Thoracic aorta (tissue), 2 donors: ENCODE measurements at places on chromosomes 5 and 9. TPM values are rescaled to one million over a fixed set of nuclear protein-coding genes. Genes with fewer than 3 reads are reported as not detected.

DNA sequence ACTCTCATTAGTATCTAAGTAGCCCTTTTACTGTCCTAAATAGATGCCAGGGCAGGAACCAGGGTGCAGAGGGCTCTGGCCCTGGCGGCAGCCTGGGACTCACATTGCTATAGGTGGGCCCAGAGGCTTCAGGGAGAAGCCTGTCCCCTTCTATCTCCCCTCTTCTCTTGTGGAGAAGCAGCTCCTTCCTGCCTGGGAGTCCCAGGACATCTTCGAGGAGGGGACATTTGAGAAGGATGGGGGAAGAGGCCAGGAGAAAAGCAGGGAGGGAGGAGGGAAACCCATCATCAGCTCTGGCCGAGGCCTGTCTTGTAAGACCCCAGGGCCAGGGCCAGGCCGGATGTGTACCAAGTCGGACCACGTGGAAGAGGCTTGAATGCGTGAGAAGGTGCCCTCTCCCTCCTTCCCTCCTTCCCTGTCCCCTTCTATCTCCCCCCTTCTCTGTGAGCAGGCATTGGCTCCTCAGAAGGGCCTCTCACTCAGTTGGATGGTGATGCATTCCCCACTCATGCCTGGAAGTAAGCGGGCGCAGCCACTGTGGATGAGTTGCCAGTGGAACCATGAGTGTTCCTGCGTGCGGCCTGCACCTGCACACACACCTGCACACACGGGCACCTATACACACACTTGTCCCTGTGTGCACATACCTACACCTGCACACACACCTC lies 20.7 kb upstream of the LPCAT1 start:
- DNase-seq: no peak

- no peak for DNase-seq
Measured at GRCh38 chr5:107486489-107486888, 184.2 kb downstream of the EFNA5 start.

DNA sequence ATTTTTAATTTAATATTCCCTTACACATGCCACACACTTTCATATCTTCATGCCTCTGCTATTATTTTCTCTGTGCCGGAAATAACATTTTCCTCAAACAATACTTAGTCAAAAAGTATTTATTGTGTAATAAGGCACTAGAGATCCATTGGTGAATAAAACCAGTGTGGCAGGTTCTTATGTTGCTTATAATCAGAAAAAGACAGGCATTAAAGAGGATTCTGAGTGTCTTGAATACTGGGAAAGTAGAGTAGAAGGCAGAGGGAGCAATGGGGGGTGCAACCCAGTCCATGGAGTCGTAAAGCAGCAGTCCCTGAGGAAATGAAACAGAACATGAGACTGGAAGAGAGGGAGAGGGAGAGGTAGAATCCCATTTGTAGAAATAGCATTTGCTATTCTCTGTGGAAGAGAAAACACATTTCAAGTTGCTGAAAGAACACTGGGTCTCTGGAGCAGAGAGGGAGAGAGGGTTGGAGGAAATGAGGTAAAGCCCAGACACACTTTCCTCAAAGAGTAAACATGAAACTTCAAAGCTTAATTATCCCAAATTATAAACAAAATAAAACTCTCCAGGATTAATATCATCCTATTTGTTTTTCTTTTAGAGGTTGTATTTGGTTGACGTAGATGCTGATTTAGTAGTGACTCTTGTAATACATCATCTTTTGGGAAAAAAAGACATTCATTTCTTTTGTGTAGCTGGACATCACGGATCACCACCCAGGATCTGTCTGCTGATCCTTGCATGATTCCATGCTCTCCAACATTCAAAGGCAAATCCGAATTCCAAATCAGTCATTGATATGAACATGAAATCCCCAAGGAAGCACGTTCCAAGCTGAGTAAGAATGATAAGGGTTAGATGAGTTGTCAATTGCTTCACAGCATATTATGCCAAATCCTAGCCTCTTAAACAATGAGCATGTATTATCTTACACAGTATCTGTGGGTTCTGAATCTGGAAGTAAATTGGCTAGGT lies 37.4 kb upstream of the GRAMD2B start:
- DNase-seq: no peak

GRCh38 chr5:119339965-119340364 lies 15.9 kb upstream of the TNFAIP8 start:
- no peak for DNase-seq

DNA sequence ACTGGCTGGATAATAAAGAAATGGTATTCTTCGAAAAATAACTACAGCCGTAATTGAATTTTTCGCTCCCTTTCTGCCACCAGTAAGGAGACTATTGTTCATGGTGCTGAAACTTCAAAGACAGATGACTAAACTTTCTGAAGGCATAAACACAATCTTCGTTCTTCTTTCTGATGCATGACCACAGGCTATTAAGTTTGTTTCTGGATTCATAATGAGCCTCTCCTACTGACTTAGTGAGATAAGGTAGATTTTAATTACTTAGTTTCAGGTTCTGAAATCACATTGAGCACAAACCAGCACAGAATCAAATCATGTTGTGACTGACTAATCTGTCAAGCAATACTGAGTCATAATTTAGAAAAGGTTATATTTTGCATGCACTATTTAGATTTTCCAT lies 441.8 kb upstream of the CCNG1 start:
- DNase-seq: no peak

DNA sequence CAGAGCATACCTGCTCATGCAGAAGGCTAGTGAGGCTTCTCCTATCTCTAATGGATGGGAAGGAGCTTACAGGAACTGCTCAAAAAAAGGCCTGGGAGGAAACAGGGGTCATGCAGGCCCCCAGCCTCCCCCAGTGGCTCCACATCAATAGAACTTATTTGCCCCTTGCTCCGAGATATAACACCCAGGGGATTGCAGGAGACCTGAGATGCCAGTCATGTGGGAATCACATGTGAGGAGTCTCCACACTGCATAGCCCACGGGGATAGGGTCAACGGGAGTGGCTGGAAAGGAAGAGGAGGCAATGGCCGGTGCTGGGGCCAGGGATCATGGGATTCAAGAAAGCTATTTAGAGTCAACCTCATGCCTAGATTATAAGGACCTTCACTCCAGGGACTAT lies 76.2 kb downstream of the NRG2 start:
- no peak for DNase-seq

GRCh38 chr5:1547655-1548054 lies 23.9 kb upstream of the LPCAT1 start:
- DNase-seq: no peak

The HNRNPH1 gene
- total RNA-seq: 442 TPM

- DNase-seq: no peak
Measured at GRCh38 chr5:161084115-161084514, 232.1 kb upstream of the ATP10B start.

DNA sequence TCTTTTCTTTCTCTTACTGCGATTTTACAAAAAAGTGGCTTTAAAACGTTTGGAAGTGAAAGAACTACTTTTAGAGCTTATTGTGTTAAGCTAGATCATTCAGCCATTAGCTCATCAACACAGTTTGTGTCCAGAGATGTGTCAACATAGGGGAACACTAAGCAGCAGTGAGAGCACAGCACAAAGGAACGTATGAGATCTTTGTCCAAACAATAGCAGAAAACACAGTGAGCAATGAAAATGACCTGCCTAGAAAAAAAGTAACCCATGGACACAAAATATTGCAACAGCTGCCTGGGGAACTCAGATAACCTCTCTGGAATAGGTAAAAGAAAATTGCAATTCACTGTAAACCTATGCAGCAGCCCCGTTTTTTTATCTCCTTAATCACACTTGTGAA lies 372.5 kb downstream of the ARHGEF28 start:
- no peak for DNase-seq

GRCh38 chr5:177154003-177154643 lies 20.6 kb downstream of the NSD1 start:
- no peak for DNase-seq

The CXCL14 gene
- 27.5 TPM for total RNA-seq

DNA sequence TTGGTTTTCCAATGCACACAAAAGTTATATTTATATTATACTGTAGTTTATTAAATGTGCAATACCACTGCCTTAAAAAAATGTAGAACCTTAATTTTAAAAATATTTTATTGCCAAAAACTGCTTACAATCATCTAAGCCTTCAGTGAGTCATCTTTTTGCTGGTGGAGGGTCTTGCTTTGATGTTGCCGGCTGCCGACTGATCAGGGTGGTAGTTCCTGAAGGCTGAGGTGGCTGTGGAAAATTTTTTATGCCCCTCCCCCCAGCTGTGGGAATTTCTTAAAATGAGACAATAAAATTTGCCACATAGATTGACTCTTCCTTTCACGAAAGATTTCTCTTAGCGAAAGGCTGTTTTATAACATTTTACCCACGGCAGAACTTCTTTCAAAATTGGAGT lies 75.9 kb upstream of the SLC25A51 start:
- DNase-seq: no peak

DNA sequence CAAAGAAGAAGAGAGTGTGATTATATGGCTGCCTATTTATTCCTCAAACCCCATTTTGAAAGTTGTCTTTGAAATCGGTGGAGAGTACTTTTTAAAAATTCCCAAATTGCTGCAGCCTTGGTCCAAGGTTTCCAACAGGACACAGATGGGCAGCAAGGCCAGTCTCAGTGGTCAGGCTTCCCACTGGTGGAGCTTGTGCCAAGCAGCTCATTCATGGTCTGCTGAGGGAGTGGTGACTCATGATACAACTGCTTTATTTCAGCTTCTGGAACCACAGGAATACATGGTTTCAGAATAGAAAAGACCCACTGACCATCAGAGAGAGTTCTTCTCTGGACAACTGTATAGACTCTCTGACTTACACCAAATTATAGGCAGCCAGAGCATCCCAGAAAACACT lies 673.1 kb upstream of the KLF4 start:
- DNase-seq: no peak

The ASB6 gene
- 31.0 TPM for total RNA-seq

DNA sequence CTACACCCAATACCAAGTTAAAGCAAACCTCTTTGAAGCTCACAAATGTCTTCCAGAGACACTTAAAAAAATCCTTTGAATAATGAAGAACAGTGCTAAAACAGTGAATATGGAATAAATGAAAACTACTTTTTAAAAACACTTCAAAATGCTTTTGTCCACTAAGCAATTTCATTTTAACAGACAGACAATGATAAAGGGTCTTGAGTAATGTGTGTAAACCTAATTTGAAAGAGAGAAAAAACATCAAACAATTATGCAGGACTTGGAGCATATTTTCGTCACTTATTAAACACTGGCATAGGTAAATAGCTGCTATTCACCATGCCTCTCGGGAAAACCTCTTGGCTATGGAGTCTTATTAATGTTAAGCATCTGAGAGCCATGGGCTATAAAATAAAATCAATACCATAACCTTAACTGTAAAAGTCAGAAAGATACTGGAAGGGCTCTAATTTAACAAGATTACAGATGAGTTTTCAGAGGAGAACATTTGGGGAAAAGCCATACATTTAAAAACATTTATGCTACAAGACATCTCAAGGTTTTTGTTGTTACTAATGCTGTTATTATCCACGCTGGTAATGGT lies 177.8 kb downstream of the NFIB start:
- no peak for DNase-seq

The RPP25L gene
- 8.7 TPM for total RNA-seq

GRCh38 chr9:96565671-96566497 lies 53.8 kb downstream of the CDC14B start:
- no peak for DNase-seq

DNA sequence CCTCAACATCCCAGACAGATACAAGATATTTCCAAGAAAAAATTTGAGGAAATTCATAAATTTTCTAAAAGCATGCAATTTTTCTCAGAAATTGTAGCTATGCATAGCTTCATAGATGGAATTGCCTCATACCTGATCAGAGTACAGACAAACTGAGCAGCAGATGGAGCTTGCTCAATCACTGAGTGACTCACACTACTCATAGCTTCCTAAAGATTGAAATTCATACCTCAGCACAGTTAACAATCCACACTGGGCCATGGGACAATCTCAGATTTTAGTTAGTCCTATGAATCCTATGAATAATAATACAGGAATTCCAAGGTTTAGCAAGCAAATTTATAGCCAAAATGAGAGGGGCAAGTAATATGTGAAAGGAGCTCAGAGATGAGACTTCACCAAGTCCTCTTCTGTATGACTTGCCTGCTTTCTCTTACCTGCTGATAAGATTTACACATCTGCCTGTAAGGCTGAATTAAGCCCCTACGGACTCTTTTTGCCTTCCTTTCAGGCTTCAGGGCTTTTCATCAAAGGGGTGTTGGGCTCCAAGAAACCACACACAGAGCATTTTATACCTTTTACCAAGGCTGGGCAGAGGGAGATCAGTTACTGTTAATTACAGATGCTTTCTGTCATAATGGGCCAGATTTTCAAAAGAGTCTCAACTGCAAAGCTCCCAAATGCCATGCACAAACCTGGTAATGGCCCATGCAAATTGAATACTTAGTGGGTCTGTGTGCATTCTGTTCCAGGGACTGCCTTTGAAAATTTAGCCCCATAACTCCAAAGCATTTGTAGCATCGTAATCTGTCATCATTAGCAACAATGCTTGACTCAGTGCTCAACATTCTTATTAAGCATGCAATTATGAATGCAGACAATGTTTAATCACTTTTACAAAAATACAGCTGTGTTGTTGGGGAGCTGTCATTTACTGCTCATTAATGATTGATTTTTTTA lies 439.3 kb downstream of the DTWD2 start:
- DNase-seq: no peak

DNA sequence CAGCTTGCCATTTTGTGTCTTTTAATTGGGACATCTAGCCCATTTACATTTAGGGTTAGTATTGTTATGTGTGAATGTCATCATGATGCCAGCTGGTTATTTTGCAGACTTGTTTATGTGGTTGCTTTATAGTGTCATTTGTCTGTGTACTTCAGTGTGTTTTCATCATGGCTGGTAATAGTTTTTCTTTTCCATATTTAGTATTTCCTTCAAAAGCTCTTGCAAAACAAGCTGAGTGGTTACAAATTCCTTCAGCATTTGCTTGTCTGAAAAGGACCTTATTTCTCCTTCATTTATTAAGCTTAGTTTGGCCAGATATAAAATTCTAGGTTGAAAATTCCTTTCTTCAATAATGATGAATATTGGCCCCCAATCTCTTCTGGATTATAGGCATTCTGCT lies 28.5 kb upstream of the TNFSF15 start:
- DNase-seq: no peak

GRCh38 chr9:122364117-122364782 lies 6.6 kb upstream of the PTGS1 start:
- no peak for DNase-seq

The LECT2 gene
- not detected for total RNA-seq

- DNase-seq: no peak
Measured at GRCh38 chr9:131704988-131705387, 34.9 kb downstream of the RAPGEF1 start.

The SVEP1 gene
- total RNA-seq: 53.6 TPM

The PCDHB7 gene
- 7.1 TPM for total RNA-seq

The THG1L gene
- 7.5 TPM for total RNA-seq

The LCN12 gene
- 0.27 TPM for total RNA-seq

GRCh38 chr5:150159741-150160179 lies 4.1 kb upstream of the PDGFRB start:
- DNase-seq: no peak

GRCh38 chr5:76513476-76513875 lies 109.7 kb downstream of the F2RL2 start:
- no peak for DNase-seq

The NUTM2F gene
- not detected for total RNA-seq
